MCF 10A (cell line): ENCODE measurements at places on chromosomes 11 and 22. TPM values are rescaled to one million over a fixed set of nuclear protein-coding genes. Genes with fewer than 3 reads are reported as not detected.

The GNAZ gene
- 0.82 and 0.98 TPM in 2 replicates for total RNA-seq

The CAPN1 gene
- 111 and 117 TPM in 2 replicates for total RNA-seq

The MSANTD4 gene
- 31.2 and 36.0 TPM in 2 replicates for total RNA-seq

DNA sequence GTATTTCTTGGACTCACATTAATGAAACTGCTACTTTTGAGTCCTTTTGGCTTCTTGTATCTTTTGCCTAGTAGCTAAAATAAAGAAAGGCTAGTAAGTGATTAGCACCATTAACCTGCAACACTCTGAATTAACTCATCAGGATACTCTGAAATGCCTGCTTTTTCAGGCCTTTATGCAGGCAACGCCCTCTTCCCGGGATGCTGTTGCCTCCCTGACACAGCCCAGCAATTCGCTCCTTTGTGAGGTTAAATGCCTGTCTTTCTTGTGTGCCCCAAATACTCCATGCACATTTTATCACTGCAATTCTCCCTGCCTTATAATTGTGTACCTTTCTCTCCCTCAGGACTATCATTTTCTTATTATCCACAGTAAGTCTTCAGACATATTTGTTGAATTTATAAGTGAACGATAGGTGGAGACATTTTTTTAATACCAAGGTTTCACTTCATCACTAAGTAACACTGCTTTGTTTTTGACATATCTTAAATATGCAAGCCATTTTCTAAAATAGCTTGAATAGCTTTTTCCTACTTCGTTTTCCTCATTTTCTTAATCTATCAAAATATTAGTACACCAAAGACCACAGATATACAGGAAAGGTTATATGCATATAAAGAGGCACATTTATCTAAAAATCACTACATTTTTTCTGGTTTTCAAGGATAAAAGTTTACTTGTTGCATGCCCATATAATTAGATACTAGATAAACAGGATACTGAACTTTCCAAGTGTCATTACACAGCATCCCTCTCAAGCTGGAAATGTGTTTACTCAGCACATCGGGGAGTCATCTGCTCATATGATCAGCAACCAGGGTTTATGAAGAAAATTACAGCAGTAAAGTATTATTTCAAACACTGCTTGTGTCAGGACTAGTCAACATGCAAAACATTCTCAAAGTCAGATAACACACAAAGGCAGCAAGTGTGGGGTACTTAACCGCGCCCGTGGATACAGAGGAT is 48.5 kb upstream of the DDI1 start:
- DNase-seq = no peak

GRCh38 chr11:64843686-64844329 is 645 bp downstream of the CDC42BPG start:
- no peak for DNase-seq

- no peak for DNase-seq
Measured at GRCh38 chr11:78380615-78381051, 37.0 kb downstream of the GAB2 start.

- DNase-seq = no peak
Measured at GRCh38 chr22:50676180-50676636, 3.6 kb downstream of the SHANK3 start.
